ENCODE measurements at places on chromosomes 7 and 10.

DNA sequence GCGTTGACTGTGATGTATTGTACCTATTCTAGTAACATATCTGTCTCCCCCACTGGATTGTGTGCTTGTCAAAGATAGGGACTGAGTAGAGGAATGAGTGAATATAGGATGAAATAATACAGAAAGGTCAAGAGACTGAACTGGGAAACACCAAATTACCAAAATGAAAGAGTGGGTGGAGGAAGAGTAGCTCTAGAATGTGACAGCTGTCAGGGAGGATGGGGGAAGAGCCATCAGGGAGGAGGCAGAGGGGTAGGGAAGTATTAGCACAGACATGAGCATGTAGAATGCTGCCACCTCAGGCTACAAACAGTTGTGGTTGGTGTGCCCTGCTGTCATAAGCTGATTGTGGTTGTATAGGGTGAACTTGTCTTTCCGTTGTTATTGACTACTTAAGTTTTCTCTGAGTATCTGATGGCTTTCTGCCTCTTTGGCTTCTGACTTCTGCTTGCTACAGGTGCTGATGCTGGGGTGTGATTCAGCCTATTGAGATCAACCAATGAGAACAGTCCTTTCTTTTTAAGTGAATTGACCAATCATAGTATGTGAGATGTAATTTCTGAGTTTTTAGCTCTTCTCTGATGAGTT, 5.6 kb downstream of the CCSER2 start:
- DNase-seq = peak; percentile 79

- no peak for DNase-seq
These were observed 57.3 kb downstream of the REEP3 start for GRCh38 chr10:63578501-63578900.

- no peak for DNase-seq
These were observed 673.7 kb downstream of the MAGI2 start for GRCh38 chr7:78779788-78780187.

- DNase-seq = peak; percentile 84
These were observed 21.4 kb downstream of the GPR146 start for GRCh38 chr7:1065585-1066241.

- DNase-seq = no peak
These were observed 31.3 kb downstream of the RSBN1L start for GRCh38 chr7:77727527-77727926.

GRCh38 chr10:63429281-63429680, 36.5 kb downstream of the JMJD1C start:
- no peak for DNase-seq

DNA sequence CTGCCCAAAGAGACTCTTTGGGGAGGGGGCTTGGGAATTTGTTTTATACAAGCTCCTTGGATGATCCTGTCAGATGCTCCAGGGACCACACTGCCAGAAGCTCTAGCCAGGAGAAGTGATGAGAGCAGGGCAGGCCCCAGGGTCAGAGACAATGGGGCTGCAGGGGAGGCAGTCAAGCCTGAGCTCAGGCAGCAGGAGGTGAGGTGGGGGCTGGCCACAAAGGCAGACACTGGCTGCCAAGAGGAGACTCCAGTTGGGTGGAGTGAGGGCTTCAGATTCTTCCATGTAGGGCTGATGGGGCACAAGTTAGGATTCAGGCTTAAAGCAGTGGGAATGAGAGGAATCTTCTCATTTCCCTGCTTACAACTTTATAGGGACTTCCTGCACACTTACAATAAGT, 35.6 kb upstream of the LOXL4 start:
- no peak for DNase-seq

GRCh38 chr10:73647211-73647874, 6.1 kb upstream of the MYOZ1 start:
- peak; percentile 3 for DNase-seq

GRCh38 chr10:95785942-95786669, 30.1 kb downstream of the ENTPD1 start:
- no peak for DNase-seq

- no peak for DNase-seq
These were observed 58.9 kb downstream of the LRGUK start for GRCh38 chr7:134186027-134186426.

DNA sequence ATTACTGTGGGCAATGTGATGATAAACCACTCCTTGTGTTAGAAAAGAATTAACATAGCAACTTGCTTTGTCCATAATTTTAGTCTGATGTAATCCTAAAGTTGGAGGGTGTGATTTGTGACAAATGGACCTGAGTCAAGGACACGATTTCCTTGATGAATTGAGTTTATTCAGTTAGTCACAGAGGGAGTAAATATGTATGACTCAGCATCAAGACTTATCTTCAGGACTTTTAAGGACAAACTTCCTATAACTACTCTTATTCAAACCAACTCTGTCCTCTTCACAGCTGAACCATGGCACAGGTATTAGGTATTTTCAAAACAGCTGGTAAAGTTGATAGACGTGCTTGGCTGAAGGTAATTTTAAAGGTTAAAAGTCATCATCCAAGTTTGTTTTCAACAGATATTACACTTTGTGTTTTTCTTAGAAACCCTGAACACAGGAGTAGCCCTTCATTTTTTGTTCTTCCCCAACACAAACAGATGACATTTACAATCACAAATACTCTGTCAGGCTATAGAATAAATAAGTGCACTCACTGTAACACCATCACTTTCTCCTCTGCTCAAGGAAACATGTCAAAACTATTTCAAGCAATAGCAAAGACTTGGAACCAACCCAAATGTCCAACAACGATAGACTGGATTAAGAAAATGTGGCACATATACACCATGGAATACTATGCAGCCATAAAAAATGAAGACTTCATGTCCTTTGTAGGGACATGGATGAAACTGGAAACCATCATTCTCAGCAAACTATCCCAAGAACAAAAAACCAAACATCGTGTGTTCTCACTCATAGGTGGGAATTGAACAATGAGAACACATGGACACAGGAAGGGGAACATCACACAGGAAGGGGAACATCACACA, 54.5 kb downstream of the COA1 start:
- DNase-seq = no peak

GRCh38 chr7:723541-723940, 3.0 kb upstream of the DNAAF5 start:
- no peak for DNase-seq

DNA sequence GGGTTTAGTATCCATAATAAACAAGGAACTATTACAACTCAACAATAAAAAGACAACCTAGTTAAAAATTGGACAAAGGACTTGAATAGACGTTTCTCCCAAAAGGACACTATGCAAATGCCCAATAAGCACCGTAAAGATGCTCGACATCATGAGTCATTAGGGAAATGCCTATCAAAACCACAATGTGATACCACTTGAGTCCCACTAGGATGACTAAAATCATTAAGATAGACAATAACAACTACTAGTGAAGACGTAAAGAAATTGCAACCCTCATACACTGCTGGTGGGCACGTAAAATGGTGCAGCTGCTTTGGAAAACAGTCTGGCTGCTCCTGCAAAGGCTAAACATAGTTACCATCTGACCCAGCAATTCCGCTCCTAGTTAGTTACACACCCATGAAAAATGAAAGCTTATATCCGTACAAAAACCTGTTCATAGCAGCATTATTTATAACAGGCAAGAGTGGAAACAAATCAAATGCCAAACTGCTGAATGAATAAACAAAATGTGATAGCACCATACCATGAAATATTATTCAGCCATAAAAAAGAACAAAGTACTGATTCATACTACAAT, 17.3 kb downstream of the CCDC3 start:
- DNase-seq = no peak

- no peak for DNase-seq
These were observed 269.8 kb downstream of the SKAP2 start for GRCh38 chr7:26594553-26594952.

DNA sequence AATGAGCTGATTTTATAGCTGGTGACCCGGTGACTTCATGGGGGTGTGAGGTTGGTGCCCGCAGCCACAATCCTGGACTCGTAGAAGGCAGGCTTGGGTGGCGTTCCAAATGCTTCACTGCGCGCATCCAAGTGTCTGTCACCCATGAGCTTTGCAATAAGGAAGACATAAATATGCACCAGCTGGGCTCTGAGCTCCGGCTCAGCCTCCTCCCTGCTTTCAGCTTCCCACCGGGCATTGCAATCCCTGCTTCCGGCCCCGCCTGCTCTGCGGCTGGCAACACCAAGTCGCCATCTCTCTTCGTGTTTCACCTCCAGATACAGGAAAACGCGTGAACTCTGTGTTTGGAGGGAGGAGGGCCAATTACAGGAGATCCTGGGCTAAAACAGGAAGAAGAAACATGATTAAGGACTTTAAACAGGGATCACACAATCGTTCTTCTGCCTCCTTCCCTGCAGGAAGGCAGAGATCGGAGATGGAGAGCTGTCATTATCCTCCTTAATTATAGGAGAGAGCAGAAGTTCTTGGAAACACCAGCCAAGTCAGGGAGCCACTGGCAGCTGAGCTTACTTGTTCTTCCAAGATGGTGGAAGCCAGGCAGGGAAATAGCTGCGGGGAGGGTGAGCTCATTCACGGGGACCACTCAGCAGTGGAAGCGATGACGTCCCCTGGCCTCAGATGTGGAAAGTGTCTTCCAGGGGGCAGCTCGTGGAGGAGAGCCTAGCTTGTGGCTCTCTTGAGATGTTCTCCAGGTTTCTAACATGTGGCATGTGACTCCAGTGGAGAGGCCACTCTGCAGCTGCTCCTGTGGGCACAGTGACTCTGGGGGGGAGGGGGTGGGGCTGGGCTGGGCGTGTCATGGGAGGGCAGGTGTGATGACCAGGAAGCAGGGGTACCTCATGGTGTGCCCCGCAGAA, 134.9 kb downstream of the CAMK1D start:
- no peak for DNase-seq

- no peak for DNase-seq
These were observed 117.5 kb upstream of the HGF start for GRCh38 chr7:81887098-81888090.

- DNase-seq = peak; percentile 39
These were observed 15.3 kb downstream of the TPK1 start for GRCh38 chr7:144820552-144820951.

DNA sequence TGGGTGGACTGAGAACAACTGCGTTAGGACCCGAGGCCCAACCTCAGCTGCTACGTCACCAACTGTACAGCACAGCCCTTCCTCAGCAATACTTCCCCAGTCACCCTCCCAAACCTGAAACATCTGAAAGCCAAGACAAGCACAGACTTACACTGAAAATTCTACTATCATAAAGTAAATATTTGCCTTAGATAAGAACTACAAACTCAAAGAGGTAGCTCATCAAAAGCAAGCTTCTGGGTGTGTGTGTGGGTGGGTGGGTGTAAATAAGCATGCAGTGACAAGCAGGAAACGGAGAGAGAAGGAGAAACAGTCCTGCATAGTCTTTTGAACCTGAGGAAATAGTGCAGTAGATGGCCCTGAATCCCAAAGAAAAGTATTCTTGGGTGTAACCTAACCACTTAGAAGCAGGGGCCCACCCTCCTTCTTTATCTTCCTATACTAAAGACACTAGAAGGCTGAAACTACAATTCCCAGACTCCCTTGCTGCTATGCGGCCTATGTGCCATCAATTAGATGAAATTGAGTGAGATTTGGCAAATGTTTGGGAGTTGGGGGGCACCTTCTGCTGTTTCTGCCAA, 18.7 kb downstream of the SLC25A13 start:
- no peak for DNase-seq

GRCh38 chr10:84230359-84230758, 5.0 kb upstream of the LRIT2 start:
- DNase-seq = no peak

DNA sequence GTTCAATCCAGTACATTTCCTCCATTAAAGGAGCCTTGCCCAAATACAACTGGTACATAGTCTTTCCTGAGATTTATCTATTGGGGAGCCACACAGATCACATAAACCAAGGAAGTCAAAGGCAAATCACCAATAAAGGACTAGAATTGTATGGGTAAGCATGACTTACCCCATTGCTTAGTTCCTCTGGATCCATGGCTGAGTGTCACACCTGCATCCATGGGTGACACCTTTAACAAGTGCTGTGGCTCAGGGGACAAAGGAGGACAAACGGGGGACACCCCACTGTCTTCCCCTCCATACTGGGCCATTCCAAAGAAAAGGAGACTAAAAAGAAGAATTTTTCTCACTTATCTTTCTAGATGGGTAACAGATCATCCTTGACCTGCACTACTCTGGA, 30.4 kb downstream of the ZNF92 start:
- DNase-seq = no peak

GRCh38 chr7:3673524-3673923, 372.5 kb downstream of the SDK1 start:
- DNase-seq = peak; percentile 28

DNA sequence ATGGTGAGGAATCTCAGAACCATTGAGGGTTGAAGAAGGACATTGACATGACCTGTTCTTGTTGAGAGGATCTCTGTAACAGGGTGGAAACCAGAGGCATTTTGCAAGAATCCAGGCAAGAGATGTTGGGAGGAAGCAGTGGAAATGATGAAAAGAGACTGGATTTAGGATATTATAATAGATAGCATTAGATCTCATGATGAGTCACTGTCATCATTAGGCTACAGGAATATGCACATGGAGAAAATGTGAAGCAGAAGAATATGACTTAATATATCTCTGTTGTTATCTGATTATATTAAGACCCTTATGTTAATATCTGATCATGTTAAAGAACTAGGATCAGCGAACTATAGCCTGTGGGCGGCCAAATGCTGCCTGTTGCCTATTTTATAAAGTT, 393.0 kb upstream of the MTPN start:
- DNase-seq = no peak

- no peak for DNase-seq
These were observed 54.1 kb downstream of the NRAP start for GRCh38 chr10:113609704-113610108.

GRCh38 chr7:88396295-88396947, 89.7 kb upstream of the STEAP4 start:
- DNase-seq = no peak
